Occipital lobe (tissue), 3 donors: ENCODE measurements at places on chromosomes 6 and 20. TPM values are rescaled to one million over a fixed set of nuclear protein-coding genes. Genes with fewer than 3 reads are reported as not detected.

ZNF311 gene
- 8.9 TPM for total RNA-seq

FAM120B gene
- 62.4 TPM for total RNA-seq

COL9A1 gene
- total RNA-seq: 4.4 TPM

PCSK2 gene
- total RNA-seq: 37.9 TPM

FGD2 gene
- 2.0 TPM for total RNA-seq

CTSZ gene
- total RNA-seq: 12.2 TPM

GMPR gene
- 1.9 TPM for total RNA-seq

CALHM6 gene
- 2.7 TPM for total RNA-seq

PTK6 gene
- 0.16 TPM for total RNA-seq

SALL4 gene
- total RNA-seq: 0.16 TPM

ERVFRD-1 gene
- not detected for total RNA-seq

CASS4 gene
- total RNA-seq: 0.16 TPM

DACT2 gene
- 0.62 TPM for total RNA-seq

HACE1 gene
- 48.7 TPM for total RNA-seq

RNF144B gene
- 3.1 TPM for total RNA-seq

COX7A2 gene
- total RNA-seq: 129 TPM

MMP24 gene
- total RNA-seq: 76.1 TPM

VGLL2 gene
- total RNA-seq: not detected

F13A1 gene
- total RNA-seq: 8.4 TPM

RAB44 gene
- total RNA-seq: not detected

SYCP2 gene
- total RNA-seq: 4.1 TPM

SOBP gene
- 56.9 TPM for total RNA-seq

RBPJL gene
- not detected for total RNA-seq

WFDC10B gene
- total RNA-seq: not detected

DEFB132 gene
- not detected for total RNA-seq

SLCO4A1 gene
- 1.6 TPM for total RNA-seq

MACROD2 gene
- total RNA-seq: 60.4 TPM

PDE7B gene
- 3.0 TPM for total RNA-seq

HUS1B gene
- total RNA-seq: 1.9 TPM

GHRH gene
- not detected for total RNA-seq

TRIM40 gene
- total RNA-seq: not detected

OLIG3 gene
- not detected for total RNA-seq

LPA gene
- total RNA-seq: 1.4 TPM

ENPP4 gene
- total RNA-seq: 27.8 TPM

KIAA0408 gene
- total RNA-seq: 116 TPM

HLA-DPA1 gene
- 1.4 TPM for total RNA-seq

NKX2-4 gene
- not detected for total RNA-seq

ISM1 gene
- 1.6 TPM for total RNA-seq

TPX2 gene
- 5.8 TPM for total RNA-seq

TREML4 gene
- not detected for total RNA-seq

BCAS4 gene
- 9.8 TPM for total RNA-seq

PBOV1 gene
- total RNA-seq: not detected

CALHM5 gene
- 0.78 TPM for total RNA-seq

ALDH5A1 gene
- total RNA-seq: 12.2 TPM

PNLDC1 gene
- not detected for total RNA-seq

UBD gene
- total RNA-seq: 0.47 TPM

TOX2 gene
- total RNA-seq: 0.31 TPM
